ENCODE measurements at places on chromosomes 5 and 9. TPM values are rescaled to one million over a fixed set of nuclear protein-coding genes. Genes with fewer than 3 reads are reported as not detected.

DNA sequence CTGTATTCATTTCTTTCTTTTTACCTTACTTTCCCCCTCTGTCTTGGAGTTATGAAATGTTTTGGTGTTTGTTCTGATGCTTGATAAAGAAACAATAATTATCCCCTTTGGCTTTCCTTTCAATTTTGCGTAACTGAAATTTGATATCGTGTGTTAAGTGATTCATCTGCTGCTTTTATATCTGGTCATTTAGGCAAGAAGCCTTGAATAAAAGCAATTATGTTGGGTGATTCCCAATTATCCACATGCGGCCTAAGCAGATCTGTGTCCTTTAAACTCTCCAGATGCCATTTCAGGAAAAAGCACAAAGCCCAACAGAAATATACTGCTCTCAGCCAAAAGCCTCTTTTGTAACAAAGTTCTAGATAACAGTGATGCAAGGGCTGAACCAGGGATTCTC lies 92.8 kb downstream of the TAF11L14 start:
- DNase-seq: no peak

DNA sequence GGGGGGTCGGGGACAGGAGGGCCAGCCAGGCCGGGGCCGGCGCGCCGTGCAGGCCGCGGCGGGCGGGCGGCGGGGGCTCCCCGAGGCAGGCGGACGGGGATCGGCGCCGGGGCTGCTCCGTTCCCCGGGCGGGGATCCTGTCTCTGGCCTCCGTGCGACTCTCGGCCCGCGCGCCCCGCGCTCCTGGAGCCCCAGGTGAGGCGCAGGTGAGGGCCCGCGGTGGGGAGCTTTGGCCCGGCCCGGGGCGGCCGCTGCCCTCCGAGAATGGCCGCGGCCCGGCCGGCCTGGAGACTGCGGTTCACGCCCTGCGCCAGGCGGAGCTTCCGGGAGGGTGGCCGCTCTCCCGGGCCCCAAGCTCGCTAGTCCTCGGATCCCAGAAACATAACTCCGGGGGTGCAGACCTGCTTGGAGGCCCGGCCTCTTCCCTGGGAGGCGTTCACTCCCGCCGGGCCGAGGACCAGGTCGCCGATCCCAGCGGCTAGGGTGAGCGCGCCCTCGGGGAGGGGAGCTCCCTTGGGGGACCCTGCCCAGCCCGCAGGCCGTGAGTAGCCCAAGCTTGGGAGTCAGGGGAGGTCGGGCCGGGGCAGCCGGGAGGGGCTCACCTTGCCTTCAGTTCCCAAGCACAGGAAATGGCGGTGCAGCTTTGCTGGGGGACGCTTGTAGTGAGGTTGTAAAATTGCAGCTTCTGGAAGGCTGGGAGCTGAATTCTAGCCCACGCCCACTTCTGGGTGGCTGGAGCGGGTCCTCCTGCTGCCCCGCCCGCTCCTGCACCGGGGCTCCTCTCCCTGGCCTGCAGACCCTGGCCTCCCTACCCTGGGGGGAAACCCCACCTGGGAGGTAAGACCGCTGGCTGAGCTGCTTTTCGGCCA lies 723 bp downstream of the PPP1R26 start:
- DNase-seq: peak; percentile 78

- DNase-seq: no peak
These were observed 39.4 kb upstream of the MAP1B start for GRCh38 chr5:72067682-72068470.

IL13 gene
- polyA plus RNA-seq: not detected

All from right cardiac atrium (tissue), 5 donors.